ENCODE measurements at places on chromosomes 7 and 10.

- DNase-seq, result no peak
These were observed 42.2 kb upstream of the SRGN start for GRCh38 chr10:69045441-69046300.

- DNase-seq, result no peak
These were observed 574 bp downstream of the MARCHF5 start for GRCh38 chr10:92291616-92291865.

DNA sequence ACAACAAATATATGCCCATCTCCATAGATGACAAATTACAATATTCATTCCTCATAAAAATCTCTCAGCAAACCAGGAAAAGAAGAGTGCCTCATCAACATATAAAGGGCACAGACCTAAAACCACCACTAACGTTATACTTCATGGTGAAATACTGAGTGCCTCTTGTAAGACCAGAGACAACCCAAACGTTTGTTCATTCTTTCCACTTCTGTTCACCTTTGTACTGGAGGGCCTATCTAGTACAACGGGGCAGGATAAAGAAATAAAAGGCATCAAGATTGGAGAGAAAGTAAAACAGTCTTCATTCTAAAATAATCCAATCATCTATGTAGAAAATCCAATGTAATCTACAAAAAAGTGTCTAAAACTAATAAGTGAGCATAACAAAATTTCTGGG is 79.1 kb downstream of the LARP4B start:
- DNase-seq, result no peak

DNA sequence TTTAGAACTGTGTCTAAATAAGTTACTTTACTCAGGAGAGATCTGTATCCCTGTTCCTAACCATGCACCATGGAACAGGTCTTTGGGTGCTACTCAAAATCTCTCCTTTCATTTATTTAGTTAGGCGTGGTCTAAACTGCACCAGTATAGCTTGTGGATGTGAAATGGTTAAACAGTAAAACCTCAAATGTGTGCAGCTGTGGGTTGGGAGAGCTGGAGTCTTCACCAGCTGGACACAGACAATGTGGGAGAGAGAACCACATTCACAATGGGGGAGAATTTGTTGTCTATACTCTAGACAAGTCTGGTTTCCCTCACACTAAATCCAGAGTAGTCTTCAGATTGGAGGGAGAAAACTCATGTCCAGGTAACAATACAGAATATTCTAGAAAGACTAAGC is 31.2 kb upstream of the IKZF1 start:
- DNase-seq, result no peak

- DNase-seq, result no peak
These were observed 576.9 kb downstream of the SUGCT start for GRCh38 chr7:40711706-40712105.

GRCh38 chr7:155387066-155387620 is 70.8 kb upstream of the EN2 start:
- no peak for DNase-seq

DNA sequence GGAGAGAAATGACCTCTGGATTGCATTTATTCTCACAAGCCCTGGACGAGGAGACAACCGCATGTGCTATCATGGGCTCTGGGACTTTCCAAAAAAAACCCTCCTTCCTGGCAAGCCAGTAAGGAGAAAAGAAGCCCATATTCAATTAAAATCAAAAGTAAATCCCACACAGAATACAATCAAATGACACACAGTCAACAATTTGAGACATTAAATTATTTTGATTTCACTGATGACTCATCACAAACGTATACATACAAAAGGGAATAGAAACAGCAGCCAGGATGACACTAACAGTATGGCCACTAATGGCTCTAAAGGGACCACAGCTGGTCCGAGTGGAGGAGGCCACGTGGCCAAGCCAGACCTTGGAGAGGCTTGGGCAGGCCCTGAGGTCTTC is 24.9 kb downstream of the LRRC20 start:
- DNase-seq, result no peak

GRCh38 chr7:151003572-151003971 is 12.8 kb downstream of the NOS3 start:
- DNase-seq, result no peak

GRCh38 chr7:154858836-154859537 is 143.9 kb downstream of the PAXIP1 start:
- no peak for DNase-seq

- no peak for DNase-seq
These were observed 1.5 kb upstream of the FERD3L start for GRCh38 chr7:19146699-19147098.

GRCh38 chr7:86908948-86909347 is 150.5 kb downstream of the ELAPOR2 start:
- no peak for DNase-seq

GRCh38 chr7:11256501-11256900 is 282.8 kb downstream of the PHF14 start:
- no peak for DNase-seq

- DNase-seq, result no peak
These were observed 9.8 kb downstream of the CDHR1 start for GRCh38 chr10:84204122-84204521.

DNA sequence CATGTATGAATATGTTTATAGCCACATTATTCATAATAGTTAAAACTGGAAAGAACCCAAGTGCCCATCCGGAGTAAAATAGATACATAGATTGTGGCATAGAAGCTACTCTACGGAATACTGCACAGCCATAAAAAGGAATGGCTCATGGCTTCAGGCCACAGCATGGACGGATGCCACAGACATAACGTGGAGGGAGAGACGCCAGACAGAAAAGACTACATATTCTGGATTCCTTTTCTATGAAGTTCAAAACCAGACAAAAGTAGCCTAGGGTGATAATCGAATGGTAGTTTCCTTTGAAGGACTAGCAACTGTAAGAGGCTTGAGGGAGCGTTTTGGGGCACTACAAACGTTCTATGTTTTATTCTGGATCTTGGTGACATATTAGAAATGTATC is 58.9 kb upstream of the FOXI2 start:
- no peak for DNase-seq

GRCh38 chr7:98569691-98570337 is 47.3 kb upstream of the NPTX2 start:
- no peak for DNase-seq

- no peak for DNase-seq
These were observed 162.6 kb upstream of the NAMPT start for GRCh38 chr7:106447318-106447847.

DNA sequence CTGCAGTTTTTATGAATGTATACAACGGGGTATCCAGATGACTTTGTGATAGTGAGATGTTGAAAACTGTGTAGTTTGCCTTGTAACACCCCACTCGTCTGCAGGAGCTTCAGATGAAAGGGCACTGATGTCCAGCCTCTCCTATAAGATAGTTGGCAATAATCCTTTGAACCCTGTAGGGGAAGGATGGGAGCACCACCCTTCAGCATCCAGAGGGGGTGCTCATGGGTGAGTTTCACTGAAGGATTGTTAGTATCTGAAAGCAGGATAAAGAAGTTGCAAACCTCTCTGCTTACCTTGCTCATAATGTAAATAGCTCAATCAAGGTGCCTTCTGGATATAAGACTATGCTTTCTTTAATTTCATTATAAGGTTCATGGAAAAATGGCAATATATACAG is 201.5 kb downstream of the TMEM178B start:
- DNase-seq, result no peak
